ENCODE measurements at places on chromosomes 13 and 19.

- no peak for DNase-seq
Observed at GRCh38 chr19:11423791-11424181, 4.7 kb upstream of the RGL3 start.

DNA sequence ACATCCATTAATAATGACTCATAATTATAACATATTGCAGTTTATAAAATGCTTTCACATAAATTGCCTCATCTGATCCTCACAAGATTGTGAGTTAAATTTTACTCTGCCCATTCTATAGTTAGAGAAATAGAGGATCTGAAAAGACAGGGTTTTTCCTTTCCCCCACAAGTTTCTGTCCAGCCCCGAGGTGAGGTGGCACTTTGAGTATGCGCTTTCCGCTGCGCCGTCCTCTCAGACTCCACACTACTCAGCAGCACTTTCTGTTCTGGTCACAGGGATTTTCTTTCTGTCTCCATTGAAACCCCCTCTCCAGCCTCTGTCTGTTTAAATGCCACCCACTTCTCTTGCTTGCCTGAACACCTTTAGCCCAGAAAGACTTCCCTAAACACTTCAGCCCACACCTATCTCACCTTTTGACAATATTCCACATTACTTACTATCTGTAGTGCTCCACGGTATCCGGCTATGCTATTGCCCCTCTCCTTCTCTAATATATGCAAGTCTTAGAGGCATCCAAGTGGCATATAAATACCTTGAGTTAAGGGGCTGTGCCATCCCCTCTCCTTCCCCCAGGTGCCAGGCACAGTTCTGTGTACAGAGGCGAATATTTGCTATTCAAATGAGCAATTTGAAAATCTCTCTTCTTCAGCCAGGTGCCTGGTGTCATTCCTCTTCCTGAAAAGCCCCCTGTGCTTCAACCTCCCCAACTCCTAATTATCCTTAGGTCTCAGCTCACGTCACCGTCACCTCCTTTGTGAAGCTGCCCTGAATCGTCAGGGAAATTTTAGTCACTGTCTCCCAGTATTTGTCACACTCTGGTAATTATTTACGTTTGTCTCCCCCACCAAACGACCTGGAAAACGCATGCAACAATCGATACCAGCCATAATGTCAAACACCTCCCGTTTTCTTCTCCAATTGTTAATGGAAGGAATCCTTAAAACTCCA is 268.7 kb downstream of the NHLRC3 start:
- DNase-seq: no peak

DNA sequence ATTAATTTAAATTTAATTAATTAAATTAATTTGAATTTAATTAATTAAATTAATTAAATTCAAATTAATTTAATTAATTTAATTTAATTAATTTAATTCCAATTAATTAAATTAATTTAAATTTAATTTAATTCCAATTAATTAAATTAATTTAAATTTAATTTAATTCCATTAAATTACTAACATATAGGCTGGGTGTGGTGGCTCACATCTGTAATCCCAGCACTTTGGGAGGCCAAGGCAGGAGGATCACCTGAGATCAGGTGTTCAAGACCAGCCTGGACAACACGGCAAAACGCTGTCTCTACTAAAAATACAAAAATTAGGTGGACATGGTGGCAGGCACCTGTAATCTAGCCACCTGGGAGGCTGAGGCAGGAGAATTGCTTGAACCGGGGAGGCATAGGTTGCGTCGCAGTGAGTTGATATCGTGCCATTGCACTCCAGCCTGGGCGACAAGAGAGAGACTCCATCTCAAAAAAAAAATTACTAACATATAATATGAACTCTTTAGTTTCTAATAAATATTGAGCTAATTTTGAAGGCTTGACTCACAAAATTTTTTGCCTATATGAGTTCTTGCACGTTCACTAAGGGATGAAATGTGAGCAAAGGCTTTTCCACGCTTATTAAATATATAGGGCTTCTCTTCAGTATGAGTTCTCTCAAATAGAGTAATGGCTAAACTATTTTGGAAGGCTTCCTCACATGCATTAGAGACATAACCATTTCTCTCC is 9.0 kb upstream of the USP29 start:
- no peak for DNase-seq

DNA sequence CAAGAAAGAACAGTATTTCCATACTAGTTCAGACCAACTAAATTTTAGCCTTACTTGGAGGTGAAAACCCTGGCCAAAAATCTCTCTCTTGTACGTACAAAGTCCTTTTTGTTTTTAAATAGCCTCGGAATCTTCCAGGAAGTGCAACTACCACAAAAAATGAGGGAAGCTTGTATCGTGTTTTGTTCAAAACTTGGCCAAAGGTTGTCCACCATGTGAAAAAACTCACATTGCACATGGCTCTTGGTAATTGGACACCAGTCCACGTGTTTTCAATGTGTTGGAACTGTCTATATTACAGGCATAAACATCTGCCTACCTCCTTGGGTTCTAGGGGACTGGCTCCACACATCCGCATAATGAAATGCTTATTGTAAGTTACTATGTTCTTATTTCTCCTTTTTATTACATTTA is 15.2 kb upstream of the STRN4 start:
- DNase-seq: no peak

DNA sequence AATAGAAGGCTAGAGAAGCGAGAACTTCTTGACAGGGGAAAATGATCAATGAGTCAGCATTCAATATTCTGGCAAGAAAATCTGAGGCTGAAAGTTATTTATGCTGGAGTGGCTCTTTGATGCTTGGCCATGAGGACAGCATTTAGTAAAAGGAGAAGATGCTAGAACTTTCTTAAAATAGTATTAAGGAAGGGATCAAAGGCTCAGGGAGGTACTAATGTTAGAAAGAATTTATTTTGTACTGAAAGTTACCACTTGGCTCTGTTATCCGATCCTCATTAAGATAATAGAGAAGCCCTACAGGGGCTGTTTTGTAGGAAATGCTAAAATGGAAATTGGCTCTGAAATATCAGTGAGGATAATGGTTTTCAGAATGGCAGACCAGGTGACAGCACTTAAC is 1774.6 kb upstream of the PCDH20 start:
- no peak for DNase-seq

GRCh38 chr13:55761986-55762385 is 1378.7 kb upstream of the PRR20A start:
- no peak for DNase-seq

GRCh38 chr19:37095859-37096258 is 17.6 kb downstream of the ZNF420 start:
- DNase-seq: no peak

GRCh38 chr19:3186160-3186688 is 494 bp downstream of the NCLN start:
- no peak for DNase-seq

GRCh38 chr19:11581740-11582139 is 4.3 kb upstream of the ACP5 start:
- no peak for DNase-seq

GRCh38 chr19:42255766-42256745 is 1.1 kb upstream of the ERF start:
- no peak for DNase-seq

DNA sequence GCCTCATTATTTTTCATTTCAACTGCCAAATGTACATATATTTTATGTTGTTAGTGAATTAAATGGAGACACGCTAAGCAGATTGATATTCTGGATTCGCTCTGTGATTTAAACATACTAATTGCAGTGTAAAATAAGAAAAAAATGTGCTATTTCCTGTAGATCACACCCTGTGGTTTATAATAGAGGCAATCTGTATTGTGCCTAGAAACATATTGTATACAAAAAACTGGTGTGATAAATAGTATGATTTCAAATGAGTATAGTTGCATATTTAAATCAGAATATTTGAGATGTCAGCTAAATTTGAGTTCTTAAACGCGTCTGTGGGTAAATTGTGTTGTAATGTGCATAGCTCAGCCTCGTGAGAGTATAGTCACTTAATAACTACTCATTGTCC is 643.9 kb downstream of the TBC1D4 start:
- no peak for DNase-seq

DNA sequence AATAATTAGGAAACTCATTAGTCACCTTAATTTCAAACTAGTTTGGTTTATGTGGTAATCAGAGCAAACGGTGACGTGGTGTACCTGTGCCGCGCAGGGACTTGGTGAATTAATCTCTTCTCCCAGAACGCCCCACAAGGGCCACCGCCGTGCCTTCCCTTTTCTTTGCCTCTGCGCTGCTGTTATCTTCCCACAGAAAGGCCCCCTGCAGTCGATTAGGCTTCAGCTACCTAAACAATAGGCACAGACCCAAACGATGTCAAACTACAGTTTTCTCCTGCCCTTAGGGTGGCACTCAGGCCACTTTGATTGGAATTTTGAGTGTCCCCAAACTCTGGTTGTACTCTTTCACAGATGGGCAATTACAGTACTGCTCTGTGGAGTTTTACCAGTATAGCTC is 115.5 kb downstream of the GGACT start:
- DNase-seq: no peak

DNA sequence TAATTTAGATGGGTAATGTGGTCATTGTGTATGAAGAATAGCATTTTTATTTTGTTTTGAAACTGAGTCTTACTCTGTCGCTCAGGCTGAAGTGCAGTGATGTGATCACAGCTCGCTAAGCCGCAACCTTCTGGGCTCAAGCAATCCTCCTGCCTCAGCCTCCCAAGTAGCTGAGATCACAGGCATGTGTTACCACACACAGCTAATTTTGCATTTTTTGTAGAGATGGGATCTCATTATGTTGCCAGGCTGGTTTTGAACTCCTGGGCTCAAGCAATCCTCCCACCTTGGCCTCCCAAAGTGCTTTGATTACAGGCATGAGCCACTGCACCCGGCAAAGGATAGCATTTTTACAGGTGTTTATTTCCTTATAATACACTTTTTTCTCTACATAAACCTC is 36.6 kb downstream of the SERTM1 start:
- DNase-seq: no peak

- peak; percentile 44 for DNase-seq
Observed at GRCh38 chr19:4732680-4733114, 9.1 kb upstream of the DPP9 start.

DNA sequence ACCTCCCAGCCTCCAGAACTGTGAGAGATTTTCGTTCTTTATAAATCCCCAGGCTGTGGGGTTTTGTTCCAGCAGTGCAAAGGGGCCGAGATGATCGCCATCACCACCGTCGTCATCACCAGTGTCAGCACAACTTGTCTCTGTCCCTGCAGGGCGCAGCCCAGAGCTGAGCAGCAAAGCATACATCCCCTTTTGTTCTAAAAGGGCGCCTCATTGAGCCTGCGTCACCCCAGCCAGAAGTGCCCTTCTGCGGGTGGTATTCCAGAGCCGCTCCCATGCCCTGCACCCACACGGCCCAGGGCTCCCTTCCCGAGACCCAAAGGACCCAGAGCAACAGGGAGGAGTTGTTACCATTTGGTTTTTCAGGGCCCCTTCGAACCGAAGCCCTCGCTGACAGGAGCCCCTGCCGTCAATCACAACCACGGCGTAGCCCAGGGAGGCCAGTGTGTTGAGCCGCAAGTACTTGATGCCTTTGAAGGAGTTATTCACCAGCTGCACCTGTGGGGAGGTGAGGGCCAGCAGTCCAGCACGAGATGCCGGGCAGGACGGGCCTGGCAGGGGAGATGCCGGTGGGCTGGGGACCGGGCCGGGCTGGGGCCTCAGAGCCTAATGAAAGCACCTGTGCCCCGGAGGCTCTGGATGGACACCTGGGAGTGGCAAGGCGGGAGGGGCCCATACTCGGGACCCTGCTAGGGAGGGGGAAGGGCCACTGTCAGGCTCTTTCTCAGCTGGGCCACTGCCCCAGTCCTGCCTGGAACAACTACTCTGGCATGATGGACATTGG is 14.4 kb upstream of the MYDGF start:
- no peak for DNase-seq

DNA sequence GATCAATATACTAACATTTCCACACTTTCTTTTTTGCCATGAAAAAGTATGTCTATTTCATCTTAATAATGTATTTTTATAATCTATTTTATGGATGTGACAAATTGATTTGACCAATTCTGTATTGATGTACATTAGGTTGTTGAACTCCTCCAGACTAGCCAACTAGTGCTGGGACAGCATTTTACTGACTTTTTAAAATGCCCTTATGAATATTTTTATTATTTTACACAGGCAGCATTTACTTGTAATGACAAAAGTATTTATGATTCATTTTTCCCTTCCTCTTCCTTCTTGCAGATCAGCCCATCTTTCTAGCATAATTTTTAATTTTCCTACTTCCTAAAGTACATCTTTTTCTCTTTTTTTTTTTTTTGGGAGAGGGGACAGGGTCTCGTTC is 918 bp upstream of the FUZ start:
- no peak for DNase-seq

GRCh38 chr13:49292742-49293486 is 45.2 kb downstream of the CDADC1 start:
- DNase-seq: peak; percentile 16
